ENCODE measurements at places on chromosomes 4 and X. TPM values are rescaled to one million over a fixed set of nuclear protein-coding genes. Genes with fewer than 3 reads are reported as not detected.

Gene RHOXF2
- not detected for total RNA-seq

GRCh38 chr4:10747186-10747585, 62.6 kb upstream of the CLNK start:
- no peak overlapping the region for H3K4me3 ChIP-seq
- H3K27ac ChIP-seq, result no peak overlapping the region
- no peaks in the 10 kb centered on the region for H3K36me3 ChIP-seq
- no peaks in the 10 kb centered on the region for H3K4me1 ChIP-seq

- no peak for DNase-seq
- no peak overlapping the region for H3K4me3 ChIP-seq
- H3K4me1 ChIP-seq, result no peaks in the 10 kb centered on the region
- no peaks in the 10 kb centered on the region for H3K36me3 ChIP-seq
These were observed 127.6 kb upstream of the INTU start for GRCh38 chr4:127505203-127505602.

DNA sequence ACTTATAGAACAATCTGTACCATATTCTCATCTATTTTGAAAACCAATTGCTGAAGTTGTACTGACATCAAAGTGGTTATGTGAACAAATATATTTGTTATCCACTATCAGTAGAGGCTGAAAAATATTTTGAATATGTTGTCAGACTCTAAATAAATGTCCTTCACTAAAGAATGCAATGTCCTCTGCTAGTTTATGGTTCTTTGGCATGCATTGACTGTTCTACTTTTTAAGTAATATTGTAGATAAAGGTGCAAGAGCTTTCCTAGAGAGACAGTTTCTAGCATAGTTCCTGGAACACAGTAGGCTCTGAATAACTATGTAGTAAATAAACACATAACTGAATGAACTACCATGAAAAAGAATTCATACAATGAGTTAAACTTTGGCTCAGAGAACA, 18.2 kb upstream of the COX7B2 start:
- H3K27ac ChIP-seq, result no peak overlapping the region
- no peaks in the 10 kb centered on the region for H3K36me3 ChIP-seq
- no peak for DNase-seq

GRCh38 chrX:110097920-110098319, 95.0 kb downstream of the TMEM164 start:
- H3K4me1 ChIP-seq, result no peaks in the 10 kb centered on the region
- no peak overlapping the region for H3K27ac ChIP-seq
- DNase-seq, result no peak
- no peaks in the 10 kb centered on the region for H3K27me3 ChIP-seq
- no peaks in the 10 kb centered on the region for H3K36me3 ChIP-seq

Gene UGT8
- 1.8 TPM for total RNA-seq

GRCh38 chr4:154435895-154436294, 55.7 kb downstream of the DCHS2 start:
- no peak overlapping the region for H3K27ac ChIP-seq
- H3K4me1 ChIP-seq, result no peaks in the 10 kb centered on the region
- H3K4me3 ChIP-seq, result no peak overlapping the region
- DNase-seq, result no peak

DNA sequence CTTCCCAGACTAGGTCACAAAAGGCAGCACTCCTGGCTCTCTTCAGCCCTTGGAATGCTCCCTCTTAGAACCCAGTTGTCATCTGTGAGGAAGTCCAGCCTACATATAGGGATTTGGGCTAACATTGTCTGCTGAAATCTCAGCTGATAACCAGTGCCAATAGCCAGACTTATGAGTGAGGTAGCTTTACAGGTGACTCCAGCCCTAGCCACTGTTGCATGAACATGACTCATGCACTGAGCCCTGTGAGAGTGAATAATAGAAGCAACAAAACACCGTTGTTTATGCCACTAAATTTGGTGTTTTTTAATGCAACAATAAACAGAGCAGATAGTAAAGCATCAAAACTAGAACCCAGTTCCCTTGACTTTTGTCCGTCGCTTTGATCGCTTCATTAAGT, 433.2 kb downstream of the STIM2 start:
- no peak overlapping the region for H3K27ac ChIP-seq
- no peaks in the 10 kb centered on the region for H3K4me1 ChIP-seq
- DNase-seq, result peak; percentile 41
- H3K4me3 ChIP-seq, result no peak overlapping the region

DNA sequence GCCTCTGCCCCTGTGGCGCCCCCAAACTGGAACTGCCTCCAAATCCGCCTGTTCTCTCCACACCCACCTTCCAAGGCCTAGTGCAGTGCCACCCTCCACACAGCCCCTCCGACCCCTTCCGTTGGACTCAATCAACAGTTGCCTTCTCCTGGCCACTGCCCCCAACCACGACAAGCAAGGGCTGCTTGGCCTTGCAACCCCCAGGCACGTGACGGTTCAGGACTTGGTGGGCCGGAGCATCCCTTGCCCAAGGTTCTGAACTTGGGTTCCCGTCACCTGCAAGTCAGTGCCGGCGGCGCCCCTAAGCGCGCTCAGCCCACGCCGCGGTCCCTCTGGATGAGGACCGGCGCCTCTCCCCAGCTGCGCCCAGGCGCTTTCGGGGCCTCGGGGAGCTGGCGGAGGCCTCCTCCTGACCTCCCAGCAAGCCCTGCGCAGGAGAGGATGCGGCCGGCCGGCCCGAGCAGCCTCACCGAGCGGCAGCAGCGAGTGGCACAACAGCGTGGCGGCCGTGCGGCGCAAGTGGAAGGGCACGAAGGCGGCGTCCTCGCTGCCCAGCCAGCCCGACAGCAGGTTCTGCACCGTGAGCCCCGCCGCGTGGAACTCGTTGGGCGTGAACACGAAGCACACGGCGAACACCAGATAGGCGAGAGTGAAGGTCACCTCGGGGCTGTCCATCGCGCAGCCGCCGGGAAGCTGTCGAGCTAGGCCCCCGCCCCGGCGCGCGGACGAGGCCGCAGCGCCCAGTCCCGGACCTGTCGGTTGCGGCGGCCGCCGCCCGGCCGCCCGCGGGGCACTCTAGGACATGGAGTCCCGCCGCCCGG, 750 bp downstream of the TMEM129 start:
- H3K27me3 ChIP-seq, result no peaks in the 10 kb centered on the region
- H3K27ac ChIP-seq, result peak overlapping the region; percentile 51
- peaks cover 19% of the 10 kb centered on the region for H3K4me1 ChIP-seq
- no peak for DNase-seq

DNA sequence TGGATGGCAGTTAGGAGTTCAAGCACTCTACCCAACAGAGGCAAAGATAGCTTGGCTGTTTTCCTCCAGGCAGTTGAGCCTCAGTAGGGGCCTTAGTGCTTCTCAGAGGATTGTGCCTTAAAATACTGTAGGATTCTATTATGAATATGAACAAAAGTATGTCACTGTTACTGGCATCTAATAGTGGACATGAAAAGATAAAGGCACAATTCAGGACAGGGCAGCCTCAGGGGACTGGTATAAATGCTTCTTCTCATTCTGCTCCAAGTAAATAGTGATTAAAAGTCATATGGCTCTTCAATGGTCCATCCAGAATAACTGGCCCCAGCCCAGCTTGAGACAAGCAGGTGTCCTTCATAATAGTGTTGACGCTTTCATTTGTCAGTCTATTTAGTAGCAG, 17.7 kb downstream of the COL4A6 start:
- H3K27ac ChIP-seq, result no peak overlapping the region
- no peaks in the 10 kb centered on the region for H3K36me3 ChIP-seq
- DNase-seq, result no peak

DNA sequence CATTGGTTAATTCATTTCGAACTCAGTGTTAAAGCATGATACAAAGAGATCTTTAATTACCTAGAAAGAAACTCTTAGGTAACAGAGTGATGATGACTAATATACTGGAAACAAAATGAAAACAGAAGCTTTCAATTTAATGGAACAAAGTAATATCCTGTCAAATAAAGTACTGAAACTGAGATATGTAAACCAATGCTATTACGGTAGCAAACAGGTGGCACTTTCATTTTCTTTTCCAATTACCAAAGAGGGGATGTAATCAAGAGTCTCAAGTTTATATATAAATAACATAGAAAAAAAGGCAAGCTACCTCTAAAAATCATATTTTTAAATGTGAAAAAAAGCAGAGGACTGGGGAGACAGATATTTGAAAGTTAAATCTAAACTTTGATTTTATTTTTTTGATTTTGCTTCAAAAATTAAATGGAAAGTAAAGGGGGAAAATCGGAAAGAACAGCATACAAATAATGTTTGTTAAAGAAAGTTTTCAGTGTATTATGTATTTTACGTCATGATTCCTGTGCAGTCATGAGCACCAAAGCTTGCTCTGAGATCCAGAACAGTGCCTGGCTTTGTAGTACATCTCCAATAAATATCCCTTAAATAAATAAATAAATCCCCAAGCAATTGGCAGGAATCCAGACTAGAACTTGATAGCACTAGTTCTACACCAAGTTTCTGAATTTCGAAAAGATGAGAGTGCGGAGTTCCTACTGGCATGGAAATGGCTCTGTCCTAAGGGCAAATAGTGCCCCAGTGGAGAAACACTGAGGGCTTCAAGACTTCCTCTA, 25.0 kb upstream of the RAPGEF2 start:
- no peaks in the 10 kb centered on the region for H3K27me3 ChIP-seq
- H3K4me1 ChIP-seq, result peaks cover 16% of the 10 kb centered on the region
- H3K36me3 ChIP-seq, result no peaks in the 10 kb centered on the region
- H3K4me3 ChIP-seq, result peak overlapping the region; percentile 49
- H3K27ac ChIP-seq, result peak overlapping the region; percentile 64

DNA sequence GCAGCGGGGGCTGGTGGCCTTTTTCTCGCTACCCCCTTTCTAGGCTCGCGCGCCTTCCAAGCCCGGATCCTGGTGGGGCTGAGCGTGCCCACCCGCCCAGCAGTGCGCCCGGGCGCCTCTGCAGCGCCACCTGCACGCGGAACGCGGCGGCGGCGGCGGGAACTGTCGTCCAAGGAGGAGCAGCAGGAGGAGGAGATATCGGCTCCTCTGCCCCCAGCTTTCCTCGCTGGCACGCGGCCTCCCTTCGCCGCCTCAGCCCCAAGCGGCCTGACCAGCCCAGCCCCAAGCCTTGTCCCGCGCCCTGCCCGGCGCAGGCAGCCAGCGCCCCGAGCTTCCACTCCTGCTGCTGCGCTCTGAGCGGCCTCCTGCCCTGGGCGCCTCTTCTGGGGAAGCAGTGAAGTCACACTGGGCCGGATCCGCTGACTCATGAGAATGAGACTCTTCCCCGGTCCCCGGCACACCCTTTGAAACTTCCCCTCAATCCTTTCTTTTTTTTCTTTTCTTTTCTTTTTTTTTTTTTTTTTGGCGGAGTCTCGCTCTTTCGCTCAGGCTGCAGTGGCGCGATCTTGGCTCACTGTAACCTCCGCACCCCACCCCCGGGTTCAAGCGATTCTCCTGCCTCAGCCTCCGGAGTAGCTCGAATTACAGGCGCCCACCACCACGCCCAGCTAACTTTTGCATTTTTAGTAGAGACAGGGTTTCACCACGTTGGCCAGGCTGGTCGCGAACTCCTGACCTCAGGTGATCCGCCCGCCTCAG, 10.6 kb upstream of the ELF4 start:
- H3K36me3 ChIP-seq, result no peaks in the 10 kb centered on the region
- no peak overlapping the region for H3K4me3 ChIP-seq
- peak; percentile 54 for DNase-seq

DNA sequence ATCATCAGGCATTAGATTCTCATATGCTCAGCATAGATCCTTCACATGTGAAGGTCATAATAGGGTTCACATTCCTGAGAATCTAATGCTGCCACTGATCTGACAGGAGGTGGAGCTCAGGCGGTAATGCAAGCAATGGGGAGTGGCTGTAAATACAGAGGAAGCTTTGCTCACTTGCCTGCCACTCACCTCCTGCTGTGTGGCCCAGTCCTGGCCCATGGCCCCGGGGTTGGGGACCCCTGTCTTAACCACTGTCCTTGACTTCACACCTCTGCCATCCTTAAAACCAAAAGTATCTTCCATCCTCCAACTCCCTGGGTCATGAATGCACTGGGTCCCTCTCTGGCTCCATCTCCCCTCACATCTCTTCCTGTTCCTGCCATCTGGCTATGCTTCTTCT, 129.1 kb downstream of the HMX1 start:
- H3K27ac ChIP-seq, result no peak overlapping the region
- no peaks in the 10 kb centered on the region for H3K36me3 ChIP-seq
- no peak for DNase-seq
- 0 out of 2 replicates have a peak, but pooled peaks cover 13% of the 10 kb centered on the region for H3K27me3 ChIP-seq
- H3K4me3 ChIP-seq, result no peak overlapping the region

Gene DCLK2
- total RNA-seq, result 1.2 TPM

Gene POLN
- total RNA-seq, result 0.26 TPM

GRCh38 chr4:4501679-4502078, 40.2 kb downstream of the STX18 start:
- H3K4me3 ChIP-seq, result no peak overlapping the region
- no peaks in the 10 kb centered on the region for H3K4me1 ChIP-seq
- no peak for DNase-seq
- no peak overlapping the region for H3K27ac ChIP-seq

- DNase-seq, result no peak
- no peaks in the 10 kb centered on the region for H3K27me3 ChIP-seq
- no peak overlapping the region for H3K4me3 ChIP-seq
- peaks cover 17% of the 10 kb centered on the region for H3K4me1 ChIP-seq
- no peaks in the 10 kb centered on the region for H3K36me3 ChIP-seq
- no peak overlapping the region for H3K27ac ChIP-seq
These were observed 41.1 kb upstream of the ACSL4 start for GRCh38 chrX:109774136-109774535.

Gene DDX53
- not detected for total RNA-seq

GRCh38 chr4:183355405-183355804, 33.2 kb upstream of the CLDN24 start:
- DNase-seq, result peak; percentile 72
- no peaks in the 10 kb centered on the region for H3K27me3 ChIP-seq
- H3K27ac ChIP-seq, result peak overlapping the region; percentile 64
- H3K36me3 ChIP-seq, result no peaks in the 10 kb centered on the region
- H3K4me1 ChIP-seq, result peaks cover 15% of the 10 kb centered on the region

Gene ZMAT1
- total RNA-seq, result not detected

Gene LRCH2
- total RNA-seq, result 0.11 TPM

DNA sequence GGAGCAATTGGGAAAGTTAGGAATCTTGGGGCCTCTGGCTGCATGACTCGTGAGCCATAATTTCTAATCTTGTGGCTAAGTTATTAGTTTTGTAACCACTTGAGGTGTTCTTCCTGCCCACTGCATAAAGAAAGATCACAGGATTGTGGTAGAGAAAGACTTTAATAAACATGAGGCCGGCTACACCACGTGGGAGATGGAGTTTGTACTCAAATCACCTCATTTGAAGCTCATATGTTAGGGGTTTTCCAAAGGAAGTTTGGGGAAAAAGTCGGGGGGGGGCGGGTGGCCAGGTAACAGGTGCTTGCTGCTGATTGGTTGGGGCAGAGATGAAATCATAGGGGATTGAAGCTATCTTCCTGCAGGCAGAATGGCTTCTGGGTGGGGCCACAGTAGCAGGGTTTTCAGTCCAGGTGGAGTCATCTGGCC, 287.8 kb downstream of the ZNF674 start:
- H3K27me3 ChIP-seq, result no peaks in the 10 kb centered on the region
- peak; percentile 69 for DNase-seq
- peaks cover 35% of the 10 kb centered on the region for H3K4me1 ChIP-seq
- no peaks in the 10 kb centered on the region for H3K36me3 ChIP-seq
- H3K27ac ChIP-seq, result peak overlapping the region; percentile 66

DNA sequence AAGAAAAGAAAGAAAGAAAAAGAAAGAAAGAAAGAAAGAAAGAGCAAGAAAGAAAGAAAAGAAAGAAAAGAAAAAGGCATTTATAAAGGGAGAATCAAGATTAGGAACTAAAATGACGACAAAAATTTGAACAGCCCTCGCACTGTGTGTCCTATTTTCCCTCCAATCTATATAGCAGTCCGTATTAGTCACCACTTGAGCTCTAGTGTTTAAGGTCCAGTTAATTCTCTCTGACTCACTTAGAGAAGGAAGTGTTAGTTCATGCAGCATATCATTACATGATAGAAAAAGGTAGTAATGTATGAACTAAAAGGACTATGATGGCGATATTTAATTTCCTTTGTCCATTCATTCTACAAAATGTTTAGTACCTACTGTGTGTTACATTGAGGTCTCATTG, 122.7 kb downstream of the CBLL2 start:
- H3K27ac ChIP-seq, result no peak overlapping the region
- peaks cover 17% of the 10 kb centered on the region for H3K4me1 ChIP-seq
- no peaks in the 10 kb centered on the region for H3K36me3 ChIP-seq
